Gastrocnemius medialis (tissue), 4 donors: ENCODE measurements at places on chromosomes 12 and 14. TPM values are rescaled to one million over a fixed set of nuclear protein-coding genes. Genes with fewer than 3 reads are reported as not detected.

Gene TMBIM6
- total RNA-seq: 207 TPM

GRCh38 chr14:30849354-30849753 lies 25.0 kb upstream of the COCH start:
- no peak for DNase-seq

DNA sequence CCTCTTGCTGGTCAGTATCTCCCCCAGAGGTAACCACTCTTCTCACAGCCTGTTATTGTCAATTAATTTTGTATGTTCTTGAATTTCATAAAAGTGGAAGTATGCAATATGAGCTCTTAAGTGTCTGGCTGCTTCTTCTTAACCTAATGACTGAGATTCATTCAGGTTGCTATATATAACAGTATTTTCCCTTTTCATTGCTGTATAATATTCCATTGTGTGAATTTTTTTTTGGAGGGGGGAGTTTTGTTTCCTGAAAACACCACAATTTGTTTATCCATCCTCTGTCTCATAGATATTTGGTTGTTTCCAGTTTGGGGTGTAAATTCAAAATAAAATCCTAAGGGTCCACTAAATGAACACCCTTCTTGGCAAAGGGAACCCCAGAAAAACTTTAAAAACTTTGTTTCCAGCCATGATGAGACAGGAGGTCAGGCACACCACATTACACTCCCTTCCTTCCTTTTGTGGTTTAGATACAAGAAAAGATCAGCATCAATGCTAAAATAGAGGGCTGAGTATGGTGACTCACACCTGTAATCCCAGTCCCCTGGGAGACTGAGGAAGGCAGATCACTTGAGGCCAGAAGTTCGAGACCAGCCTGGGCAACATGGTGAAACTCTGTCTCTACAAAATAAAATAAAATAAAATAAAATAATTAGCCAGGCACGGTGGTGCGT lies 4.1 kb upstream of the DAO start:
- DNase-seq: no peak

DNA sequence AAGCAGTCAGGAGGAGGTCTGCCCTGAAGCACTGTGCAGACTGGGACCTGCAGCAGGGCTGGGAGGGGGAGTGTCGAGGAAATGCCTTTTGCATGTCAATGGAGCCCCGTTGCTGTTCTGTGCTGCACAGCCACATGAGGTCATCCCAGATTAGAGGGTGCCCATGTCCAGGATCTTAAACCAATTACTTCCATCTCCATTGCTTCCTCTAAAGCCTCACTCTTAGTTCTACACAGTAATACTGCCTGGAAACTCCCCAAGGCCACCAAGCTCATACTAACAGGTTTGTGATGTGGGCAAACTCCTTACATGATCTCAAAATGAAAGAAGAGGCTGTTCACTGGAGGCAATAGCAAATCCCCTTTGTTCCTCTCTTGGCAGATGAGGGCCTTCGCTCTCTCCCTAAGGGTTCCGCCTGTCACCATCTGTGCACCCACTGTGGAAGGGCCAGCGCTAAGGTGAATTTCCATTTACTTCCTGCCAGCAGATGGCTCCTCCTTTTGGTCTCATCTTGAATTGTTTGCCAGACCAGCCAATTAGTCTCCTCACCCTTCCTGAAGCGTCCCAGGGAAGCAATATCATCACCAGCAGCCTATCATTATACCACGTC lies 35.4 kb upstream of the LTA4H start:
- DNase-seq: no peak

GRCh38 chr12:52615208-52615868 lies 3.0 kb downstream of the KRT73 start:
- DNase-seq: no peak

GRCh38 chr12:46556105-46556559 lies 183.6 kb upstream of the SLC38A2 start:
- peak; percentile 40 for DNase-seq

- DNase-seq: no peak
Measured at GRCh38 chr12:52956987-52957386, 8.1 kb downstream of the KRT18 start.

DNA sequence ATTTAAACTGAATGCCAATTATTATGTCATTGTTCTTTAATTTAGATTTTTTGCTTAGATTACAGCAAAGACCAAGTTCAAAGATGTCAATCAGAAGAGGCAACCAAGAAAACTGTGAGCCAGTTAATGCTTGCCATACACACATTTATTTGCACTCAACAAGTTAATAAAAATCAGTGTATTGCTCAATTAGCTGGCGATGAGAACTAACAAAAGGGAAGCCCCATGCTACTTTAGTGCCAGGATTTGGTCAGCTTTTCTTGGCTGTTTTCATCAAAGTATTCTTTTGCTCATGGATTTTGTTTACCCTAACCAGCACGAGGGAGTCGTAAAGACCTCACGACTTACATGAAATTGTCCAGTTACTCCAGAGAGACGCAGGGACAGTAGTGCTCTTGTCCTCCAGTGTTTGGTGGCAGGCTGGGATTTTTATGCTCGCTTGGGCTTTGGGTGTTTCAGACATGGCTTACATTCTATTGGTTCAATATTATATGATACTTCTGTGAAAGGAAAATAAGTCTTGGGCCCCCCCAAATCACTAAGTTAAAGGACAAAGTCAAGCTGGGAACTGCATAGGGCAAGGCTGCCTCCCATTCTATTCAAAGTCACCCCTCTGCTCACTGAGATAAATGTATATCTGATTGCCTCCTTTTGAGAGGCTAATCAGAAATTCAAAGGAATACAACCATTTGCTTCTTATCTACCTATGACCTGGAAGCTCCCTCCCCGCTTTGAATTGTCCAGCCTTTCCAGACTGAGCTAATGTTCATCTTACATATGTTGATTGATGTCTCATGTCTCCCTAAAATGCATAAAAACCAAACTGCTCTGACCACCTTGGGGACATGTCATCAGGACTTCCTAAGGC lies 7.4 kb upstream of the B4GALNT1 start:
- DNase-seq: no peak

Gene NPAS3
- not detected for total RNA-seq

Gene NANOG
- not detected for total RNA-seq

Gene CNTN1
- total RNA-seq: 0.15 TPM

Gene SNRPF
- total RNA-seq: 2.3 TPM

Gene EIF2S3B
- total RNA-seq: not detected

GRCh38 chr12:19223695-19224094 lies 94.2 kb downstream of the PLEKHA5 start:
- DNase-seq: no peak

Gene TMEM229B
- total RNA-seq: 0.07 TPM

- DNase-seq: no peak
Measured at GRCh38 chr14:84482256-84483071, 1047.5 kb upstream of the FLRT2 start.
